Mesenchymal stem cell (in vitro differentiated cells and primary cell): ENCODE measurements at places on chromosomes 11 and 22.

DNA sequence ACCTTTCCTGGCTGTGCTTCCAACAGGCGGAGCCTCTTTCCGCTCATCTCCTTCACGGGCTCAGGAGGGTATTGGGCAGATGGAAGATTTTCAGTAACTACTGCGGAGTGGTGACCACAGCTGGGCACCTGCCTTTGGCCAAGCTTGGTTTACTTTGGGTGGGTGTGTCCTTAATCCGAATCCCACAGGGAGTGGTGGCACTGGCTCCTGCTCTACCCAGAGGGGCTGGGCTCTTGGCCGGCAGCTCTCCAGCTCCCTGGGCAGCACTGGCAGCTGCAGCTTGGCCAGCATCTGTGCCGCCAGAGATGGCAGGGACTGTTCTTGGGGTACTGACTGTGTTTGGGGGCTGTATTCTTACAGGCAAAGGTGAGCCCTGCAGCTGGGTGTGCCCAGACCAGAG is 29.8 kb downstream of the BID start:
- no peak for DNase-seq

- no peak for DNase-seq
Observed at GRCh38 chr11:102832612-102833011, 10.8 kb downstream of the MMP3 start.

DNA sequence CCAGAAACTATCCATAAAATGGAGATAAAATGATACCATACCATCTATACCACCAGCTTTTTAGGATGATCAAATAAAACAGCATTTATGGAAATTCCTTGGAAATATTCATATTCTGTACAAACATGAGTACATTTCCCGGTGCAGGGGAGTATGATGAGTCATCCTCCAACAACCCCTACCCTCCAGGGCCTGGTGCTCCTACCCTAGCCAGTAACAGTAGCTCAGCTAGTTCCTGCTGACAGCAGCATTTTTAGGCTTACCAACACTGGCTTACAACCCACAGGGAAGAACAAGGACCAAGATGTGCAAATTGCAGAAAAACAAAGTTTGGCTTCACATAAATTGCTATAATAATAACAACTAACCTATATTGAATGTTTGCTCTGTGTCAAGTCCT is 406.2 kb upstream of the CADM1 start:
- DNase-seq, result no peak

DNA sequence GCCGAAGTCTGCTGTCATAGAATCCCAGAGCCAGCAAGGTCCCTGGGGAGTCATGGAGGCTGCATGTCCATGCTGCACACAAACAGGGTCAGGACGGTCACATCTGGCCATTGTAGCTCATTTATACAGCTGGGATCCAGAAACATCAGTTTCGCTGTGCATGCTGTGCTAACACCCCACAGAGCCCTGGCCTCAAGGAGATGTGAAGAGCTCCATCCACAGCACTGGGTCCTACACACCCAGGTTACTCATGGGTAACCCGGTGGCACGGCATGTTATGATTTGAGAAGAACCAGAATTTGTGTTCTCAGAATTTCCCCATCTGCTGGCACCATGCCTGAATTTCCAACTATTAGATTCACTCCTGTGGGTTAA is 146.3 kb upstream of the ARHGAP20 start:
- DNase-seq, result no peak

- no peak for DNase-seq
Observed at GRCh38 chr22:35204807-35205775, 52.2 kb upstream of the HMGXB4 start.

GRCh38 chr22:36840106-36840505 is 20.7 kb upstream of the NCF4 start:
- no peak for DNase-seq

GRCh38 chr22:44962741-44963454 is 46.9 kb downstream of the PHF21B start:
- DNase-seq, result no peak

- DNase-seq, result peak; percentile 71
Observed at GRCh38 chr11:820655-821511, 2.2 kb downstream of the PNPLA2 start.

DNA sequence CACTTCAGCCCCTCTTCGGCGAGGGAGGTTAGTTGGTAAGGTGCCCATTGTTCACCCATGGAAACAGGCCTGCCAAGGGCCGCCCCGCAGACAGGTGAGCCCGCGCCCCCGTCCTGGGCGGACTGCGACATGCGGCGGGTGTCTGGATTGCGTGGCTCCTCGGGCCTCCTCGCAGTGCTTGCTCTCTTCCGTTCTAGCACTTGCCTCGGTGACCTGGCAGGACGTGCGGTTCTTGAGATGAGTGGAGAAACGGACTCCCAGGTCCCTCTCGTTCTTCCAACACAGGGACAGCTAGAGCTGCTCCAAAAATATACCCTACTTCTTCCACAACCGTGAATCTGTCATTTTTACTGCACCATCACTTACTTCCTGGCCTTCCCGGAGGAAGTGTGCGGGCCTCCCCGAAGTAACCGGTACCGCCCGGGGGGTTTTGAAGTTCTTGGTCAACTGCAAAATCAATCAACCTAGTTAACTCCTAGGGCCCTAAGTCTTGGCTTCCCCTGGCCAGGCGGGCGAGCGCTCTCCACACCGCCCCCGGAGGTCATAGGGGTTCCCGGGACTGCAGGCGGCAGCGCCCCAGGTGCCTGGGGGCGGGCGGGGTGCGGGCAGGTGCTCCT is 745 bp upstream of the ZBTB44 start:
- no peak for DNase-seq

GRCh38 chr11:1291295-1292017 is 18.0 kb downstream of the TOLLIP start:
- no peak for DNase-seq

DNA sequence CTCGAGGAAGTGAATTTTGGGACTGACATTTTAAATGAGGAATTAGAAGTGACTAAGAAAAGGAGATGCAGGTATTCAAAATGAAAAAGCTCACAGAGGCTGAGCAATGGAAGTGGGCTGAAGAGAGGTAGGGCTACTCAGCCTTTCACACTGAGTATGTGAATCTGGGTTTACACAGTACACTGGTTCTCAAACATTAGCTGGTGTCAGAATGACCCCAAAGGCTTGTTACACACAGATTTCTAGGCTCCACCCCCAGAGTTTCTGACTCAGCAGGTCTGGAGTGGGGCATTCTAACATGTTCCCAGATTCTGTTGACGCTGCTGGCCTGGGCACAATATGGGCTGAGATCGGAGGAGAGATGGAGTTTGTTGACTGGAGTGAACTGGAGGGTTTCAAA is 32.8 kb downstream of the CADM1 start:
- no peak for DNase-seq

- DNase-seq, result no peak
Observed at GRCh38 chr11:91133361-91133760, 910.5 kb upstream of the CHORDC1 start.

GRCh38 chr11:44361813-44362212 is 51.9 kb upstream of the ALX4 start:
- DNase-seq, result no peak

- DNase-seq, result no peak
Observed at GRCh38 chr11:76260296-76260925, 54.1 kb upstream of the WNT11 start.

GRCh38 chr11:35087648-35088047 is 51.3 kb upstream of the CD44 start:
- DNase-seq, result peak; percentile 78

DNA sequence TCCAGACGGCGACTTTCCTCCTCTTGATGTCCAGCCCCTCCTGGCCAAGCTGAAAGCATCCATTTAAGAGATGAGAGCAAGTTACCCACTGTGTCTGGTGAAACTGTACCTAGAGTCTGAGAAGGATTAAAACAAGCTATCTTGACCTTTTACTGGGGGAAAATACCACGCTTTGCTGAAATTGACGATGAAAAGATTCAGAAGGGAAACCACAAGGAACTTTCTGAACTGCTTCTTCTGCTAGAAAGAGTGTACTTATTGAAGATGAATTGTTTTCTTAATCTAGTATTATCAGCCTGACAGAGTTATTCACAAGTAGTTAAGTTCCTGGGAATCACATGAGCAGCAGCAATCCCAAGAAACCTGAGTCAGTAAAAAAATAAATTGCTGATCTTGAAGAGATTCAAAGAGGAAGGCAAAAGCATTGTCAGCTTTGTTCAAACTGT is 13.1 kb upstream of the MS4A6A start:
- no peak for DNase-seq

DNA sequence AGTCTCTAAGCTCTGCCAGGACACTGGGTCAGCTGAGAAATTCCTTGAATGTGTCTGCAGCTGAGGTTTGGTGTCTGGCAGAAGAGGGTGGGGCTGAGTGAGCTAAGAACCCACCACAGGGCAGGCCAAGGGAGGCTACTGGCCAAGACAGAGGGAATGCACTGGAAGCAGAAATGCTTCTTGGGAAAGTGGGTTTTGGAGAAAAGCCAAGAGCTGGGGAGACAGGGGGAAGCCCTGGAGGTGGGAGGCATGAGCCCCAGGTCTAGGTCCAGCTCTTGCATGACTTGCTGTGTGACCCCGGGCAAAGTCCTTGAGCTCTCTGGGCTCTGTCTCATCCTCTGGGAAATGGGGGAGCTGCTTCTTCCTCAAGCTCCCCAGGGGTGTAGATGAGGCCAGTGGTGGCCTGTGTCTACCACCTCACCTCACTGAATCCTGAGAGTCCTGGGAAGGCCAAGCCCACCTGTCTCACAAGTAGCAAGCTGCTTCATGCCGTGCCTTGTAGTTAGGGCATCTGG is 2.3 kb downstream of the MMP11 start:
- peak; percentile 73 for DNase-seq

GRCh38 chr11:117096201-117096991 is 1.8 kb downstream of the SIK3 start:
- peak; percentile 50 for DNase-seq

DNA sequence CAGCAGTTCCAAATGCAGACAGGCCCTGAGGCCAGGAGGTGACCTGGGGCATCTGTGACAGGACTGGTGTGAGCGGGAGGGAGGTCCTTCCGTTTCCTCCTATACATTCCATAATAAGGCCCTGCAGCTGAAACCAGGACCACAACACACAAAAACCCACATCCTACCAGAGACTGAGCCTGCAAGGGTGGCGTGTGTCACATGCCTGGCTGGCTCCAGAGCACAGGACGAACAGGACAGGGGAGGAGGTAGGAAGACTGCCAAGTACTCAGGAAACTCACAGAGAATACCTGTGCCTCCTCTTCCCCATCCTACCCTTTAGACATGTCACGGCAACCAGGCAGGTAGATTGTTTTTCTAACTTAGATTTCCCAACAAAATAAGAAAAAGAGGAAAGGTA is 103.9 kb downstream of the ARL14EP start:
- no peak for DNase-seq

DNA sequence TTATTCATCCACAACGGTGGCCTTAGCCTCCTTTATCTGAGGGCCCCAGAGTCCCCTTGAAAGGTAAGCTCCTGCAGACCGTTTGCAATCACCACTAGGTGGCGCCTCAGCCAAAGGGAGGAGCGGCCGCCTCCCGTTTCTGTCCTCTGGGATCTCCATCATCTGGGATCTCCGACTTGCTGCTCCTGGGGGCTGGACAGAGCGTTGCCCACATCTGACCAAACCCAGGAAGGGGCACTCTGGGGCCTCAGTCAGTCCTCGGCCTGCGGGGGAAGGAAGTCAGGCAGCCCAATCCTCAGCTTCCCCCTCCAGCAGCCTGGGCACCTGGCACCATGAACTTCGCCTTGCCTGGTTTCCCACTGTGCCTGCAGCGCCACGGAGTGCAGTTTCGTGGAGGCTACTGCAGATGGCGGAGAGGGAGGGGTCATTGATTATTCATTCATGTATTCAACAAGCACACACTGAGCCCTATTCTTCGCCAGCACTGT is 23.5 kb downstream of the TP53I11 start:
- DNase-seq, result peak; percentile 77

DNA sequence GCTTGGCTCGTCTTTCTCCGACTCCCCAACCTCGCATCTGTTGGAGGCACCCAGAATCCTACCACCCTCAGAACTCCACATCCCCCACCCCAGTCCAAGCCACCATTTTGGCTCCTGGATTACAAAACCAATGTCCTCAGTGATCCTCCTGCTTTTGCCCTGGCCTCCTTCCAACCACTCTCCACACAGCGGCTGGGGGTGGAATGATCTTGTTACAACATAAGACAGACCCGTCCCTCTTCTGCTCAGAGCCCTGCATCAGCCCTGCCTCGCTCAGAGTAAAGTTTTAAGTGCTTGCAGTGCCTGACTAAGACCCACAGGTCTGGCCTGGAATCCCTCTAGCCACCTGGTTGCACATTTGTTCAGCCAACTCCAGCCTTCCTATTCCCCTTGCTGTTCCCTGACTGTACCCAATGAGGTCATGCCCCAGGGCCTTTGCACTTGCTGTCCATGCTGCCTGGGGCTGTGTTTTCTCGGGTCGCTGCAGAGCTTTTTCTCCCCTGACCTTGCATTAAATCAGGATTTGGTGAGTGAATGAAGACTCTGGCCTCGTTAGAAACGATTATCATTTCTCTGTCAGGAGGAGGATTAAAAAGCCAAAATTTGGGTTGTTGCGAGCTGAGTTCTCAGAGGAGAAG is 67.3 kb downstream of the IGF2 start:
- DNase-seq, result no peak

- peak; percentile 29 for DNase-seq
Observed at GRCh38 chr22:46584081-46584921, 35.9 kb upstream of the GRAMD4 start.

- peak; percentile 47 for DNase-seq
Observed at GRCh38 chr11:6298605-6299004, 21.7 kb downstream of the CAVIN3 start.

DNA sequence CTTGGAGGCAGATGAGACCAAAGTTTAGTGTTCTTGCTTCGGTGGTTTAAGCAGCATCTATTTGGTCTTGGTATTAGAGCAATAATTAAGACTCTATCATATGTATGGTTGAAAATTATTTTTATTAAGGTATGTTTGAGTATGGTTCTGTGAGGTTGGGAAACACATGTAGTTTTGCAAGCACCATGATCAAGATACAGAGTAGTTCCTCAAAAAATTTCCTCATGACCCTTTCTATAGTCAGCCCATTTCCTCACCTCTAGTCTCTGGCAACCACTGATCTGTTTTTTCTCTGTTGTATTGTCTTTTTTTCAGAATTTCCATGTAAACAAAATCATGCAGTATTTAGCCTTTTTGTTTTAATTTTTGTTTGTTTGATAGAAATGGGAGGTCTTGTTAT is 18.4 kb downstream of the MTMR3 start:
- no peak for DNase-seq

GRCh38 chr11:128734103-128734831 is 40.4 kb downstream of the FLI1 start:
- peak; percentile 15 for DNase-seq

GRCh38 chr22:39907605-39908097 is 6.8 kb downstream of the GRAP2 start:
- DNase-seq, result no peak

DNA sequence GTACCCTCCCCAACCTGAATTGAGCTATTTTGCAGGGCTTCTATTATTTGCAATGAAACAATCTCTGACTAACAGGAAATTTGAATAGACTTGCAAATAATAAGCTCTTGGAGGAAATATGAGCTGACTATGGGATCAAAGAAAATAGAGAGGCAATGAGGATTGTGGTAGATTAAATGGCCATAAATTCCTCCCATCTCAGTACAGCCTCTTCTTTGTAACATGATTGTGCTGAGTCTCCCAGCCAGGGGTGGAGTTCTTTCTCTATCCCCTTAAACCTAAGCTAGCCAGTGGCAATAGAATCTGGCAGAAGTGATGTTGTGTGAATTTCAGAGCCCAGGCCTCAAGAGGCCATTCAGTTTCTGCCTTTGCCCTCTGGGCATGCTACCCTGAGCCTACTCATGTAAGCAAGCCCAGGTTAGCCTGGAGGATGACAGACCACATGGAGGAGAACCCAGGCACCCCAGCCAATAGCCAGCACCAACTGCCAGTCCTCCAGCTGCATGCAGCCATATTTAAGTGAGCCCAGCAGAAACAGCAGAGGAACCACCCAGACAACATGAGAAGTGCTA is 86.8 kb upstream of the TP53I11 start:
- DNase-seq, result no peak
